ENCODE measurements at places on chromosomes 2 and 18.

GRCh38 chr18:52615943-52616342 is 275.9 kb downstream of the DCC start:
- no peak for DNase-seq

- DNase-seq = no peak
Measured at GRCh38 chr2:223887127-223887526, 49.7 kb upstream of the AP1S3 start.

GRCh38 chr18:13376841-13377351 is 158.3 kb downstream of the LDLRAD4 start:
- DNase-seq = no peak

DNA sequence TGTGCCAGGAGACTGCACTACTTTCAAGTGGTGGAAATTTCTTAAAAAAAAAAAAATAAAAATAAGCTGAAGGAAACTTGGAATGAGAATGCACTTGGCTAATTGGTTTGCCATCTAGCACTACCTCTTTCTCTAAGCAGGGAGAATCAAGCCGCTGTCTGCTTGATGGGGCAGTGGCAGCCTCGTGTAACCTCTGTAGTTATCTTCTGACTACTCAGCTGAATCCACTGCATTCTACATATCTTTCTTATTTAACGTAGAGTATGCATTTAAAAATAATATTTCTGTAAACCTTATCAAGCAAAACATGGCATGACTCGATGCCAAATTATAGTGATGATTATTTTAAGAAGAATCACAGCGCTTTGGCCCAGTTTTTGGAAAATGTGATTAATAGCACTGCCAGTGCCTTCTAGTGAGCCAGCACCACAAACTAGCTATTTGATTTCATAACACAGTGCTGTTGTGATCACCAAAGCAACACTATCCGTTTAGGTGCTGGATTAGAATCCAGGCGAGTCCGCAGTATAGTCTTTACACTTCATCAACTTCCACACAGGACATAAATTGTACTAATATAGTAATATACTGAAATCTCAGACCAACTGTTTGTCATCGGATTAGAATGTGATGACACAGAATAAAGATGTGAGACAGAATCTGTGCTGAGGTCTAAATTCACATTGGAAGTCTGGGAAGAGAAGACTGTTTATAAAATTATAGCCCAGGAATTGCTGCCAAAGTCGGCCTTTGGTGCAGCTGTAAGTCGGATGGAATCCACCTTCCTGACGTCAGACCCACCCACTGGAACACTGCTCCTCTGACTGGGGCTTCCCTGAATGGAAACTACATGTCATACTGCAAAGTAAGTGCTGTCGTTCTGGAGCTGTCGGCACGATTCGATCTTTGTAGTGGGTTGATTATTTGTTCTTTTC is 136.5 kb upstream of the ETAA1 start:
- no peak for DNase-seq

- peak; percentile 51 for DNase-seq
Measured at GRCh38 chr2:100976645-100977391, 25.3 kb upstream of the RPL31 start.

DNA sequence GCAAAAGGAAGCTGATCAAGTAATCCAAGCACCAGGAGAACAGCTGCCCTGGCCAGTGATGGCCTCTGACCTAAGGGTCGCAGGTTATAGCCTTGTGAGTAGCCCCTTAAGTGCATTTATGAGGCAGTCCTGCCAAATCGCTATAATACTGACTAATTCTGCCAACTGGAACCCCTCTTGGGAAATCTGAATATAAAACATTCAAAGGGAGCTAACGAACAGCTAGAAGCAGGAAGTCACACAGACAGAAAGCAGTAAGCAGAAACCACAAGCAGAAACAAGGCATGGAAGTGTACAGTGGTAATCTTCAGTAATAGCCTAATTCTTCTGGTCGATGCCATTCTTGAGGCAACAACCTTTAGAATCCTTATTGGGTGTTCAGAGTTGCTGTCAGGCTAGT is 521.3 kb downstream of the METTL4 start:
- DNase-seq = no peak

- DNase-seq = no peak
Measured at GRCh38 chr2:27191070-27191829, 20.6 kb upstream of the ATRAID start.

- no peak for DNase-seq
Measured at GRCh38 chr2:64593035-64593655, 60.6 kb downstream of the SERTAD2 start.

DNA sequence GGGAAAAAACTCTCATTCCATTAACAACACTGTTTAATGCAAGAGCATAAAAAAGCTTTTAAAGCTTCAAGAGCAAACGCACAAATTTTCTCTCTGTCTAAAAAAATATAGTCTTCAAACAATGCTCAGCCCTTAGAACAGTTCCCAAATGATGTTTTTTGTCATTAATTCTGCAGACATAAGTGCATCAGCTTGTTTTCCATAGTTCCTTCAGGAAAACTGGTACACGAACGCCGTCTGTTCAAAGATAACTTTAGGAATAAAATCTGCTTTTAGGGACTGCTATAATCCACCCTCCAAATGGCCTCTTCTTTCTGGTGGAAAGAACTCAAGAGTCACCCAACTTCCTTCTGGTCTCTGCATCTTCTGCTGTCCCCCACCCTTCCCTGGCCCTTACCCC is 98.2 kb upstream of the SLC66A3 start:
- no peak for DNase-seq

- no peak for DNase-seq
Measured at GRCh38 chr2:50476174-50476573, 555.8 kb downstream of the NRXN1 start.

DNA sequence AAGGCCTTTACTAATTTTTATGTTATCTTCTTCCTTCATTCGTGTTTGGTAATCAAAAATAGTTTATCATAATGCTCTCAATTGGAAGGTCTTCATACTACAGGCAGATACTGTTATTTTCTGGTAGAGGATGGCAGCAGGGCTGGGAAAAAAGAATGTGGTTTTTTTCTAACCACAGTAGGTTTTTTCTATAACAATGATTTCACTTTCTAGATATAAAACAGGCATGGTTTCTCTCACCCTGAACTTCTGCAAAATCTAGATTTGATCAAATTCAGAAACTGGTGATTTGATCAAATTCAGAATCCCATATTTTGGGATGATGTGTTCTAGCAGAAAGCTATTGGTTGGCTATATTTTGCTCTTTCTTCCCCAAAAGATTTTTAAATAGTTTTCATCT is 27.6 kb downstream of the BCL11A start:
- no peak for DNase-seq

- peak; percentile 24 for DNase-seq
Measured at GRCh38 chr2:237060534-237061312, 25.0 kb upstream of the COPS8 start.

- DNase-seq = no peak
Measured at GRCh38 chr2:21376864-21377263, 253.1 kb downstream of the TDRD15 start.

DNA sequence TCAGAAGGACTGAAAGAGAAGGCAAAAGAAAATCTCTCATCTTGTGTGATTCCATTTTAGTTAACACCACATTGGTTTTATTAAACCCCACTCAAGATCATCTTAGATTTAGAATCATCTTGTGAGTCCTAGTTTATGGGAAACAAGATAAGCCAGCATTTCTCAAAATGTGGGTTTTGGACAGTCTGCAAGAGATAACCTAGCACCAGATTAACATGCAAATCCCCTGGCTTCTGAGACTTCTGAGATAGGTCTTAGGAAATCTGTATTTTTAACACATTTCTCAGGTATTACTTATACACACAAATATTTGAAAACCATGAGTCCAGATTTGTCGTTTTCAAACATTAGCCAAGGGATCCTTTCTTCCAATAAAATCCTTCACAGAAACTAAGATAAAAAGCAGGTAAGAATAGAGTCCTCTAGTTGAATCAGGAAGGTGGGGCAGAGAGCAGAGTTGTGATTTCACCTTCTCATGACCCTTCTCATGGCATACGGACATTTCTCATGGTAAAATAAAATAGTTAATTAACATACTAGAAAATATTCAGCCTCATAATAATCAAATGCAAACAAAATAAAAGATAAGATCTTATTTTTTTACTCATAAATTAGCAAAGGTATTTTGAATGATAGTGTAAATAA is 287.2 kb upstream of the FN1 start:
- no peak for DNase-seq

DNA sequence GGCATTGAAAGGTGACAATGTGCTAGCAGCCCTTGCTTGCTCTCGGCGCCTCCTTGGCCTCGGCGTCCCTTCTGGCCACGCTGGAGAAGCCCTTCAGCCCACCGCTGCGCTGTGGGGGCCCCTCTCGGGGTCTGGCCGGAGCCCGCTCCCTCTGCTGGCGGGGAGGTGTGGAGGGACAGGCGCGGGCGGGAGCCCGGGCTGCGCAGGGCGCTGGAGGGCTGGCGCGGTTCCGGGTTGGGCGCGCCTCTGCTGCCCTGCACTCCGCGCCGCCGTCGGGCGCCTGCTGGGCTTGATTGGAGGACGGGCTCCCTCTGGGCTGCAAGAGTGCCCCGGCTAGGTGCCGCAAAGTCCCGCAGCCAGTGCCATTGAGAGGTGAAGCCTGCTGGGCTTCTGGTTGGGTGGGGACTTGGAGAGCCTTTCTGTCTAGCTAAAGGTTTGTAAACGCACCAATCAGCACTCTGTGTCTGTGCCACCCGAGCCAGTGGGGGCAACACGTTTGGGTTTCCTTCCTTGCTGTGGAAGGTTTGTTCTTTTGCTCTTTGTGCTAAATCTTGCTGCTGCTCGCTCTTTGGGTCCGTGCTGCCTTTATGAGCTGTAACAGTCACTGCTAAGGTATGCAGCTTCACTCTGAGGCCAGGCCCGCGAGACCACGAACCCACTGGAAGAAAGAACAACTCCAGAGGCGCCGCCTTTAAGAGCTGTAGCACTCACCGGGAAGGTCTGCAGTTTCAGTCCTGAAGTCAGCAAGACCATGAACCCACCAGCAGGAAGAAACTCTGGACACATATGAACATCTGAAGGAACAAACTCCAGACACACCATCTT is 14.8 kb upstream of the IMP4 start:
- DNase-seq = no peak
